Fibroblast of lung (primary cell): ENCODE measurements at places on chromosomes 12 and 14. TPM values are rescaled to one million over a fixed set of nuclear protein-coding genes. Genes with fewer than 3 reads are reported as not detected.

Gene OAS2
- polyA plus RNA-seq: 1.5 and 2.2 TPM in 2 replicates

Gene ORAI1
- 7.4 and 13.0 TPM in 2 replicates for polyA plus RNA-seq

Gene PRH2
- 0.14 TPM in 1 of 2 replicates, not detected in the other for polyA plus RNA-seq

Gene ZFHX2
- 0.11 TPM in 1 of 2 replicates, not detected in the other for polyA plus RNA-seq

Gene GPR132
- not detected in 2 replicates for polyA plus RNA-seq

Gene KRT2
- not detected in 2 replicates for polyA plus RNA-seq

Gene KLRB1
- polyA plus RNA-seq: not detected in 2 replicates

Gene LTBP2
- polyA plus RNA-seq: 108 and 112 TPM in 2 replicates

Gene OLR1
- 3.2 and 27.4 TPM in 2 replicates for polyA plus RNA-seq

Gene SMCO2
- 0.05 TPM in 1 of 2 replicates, not detected in the other for polyA plus RNA-seq
